ENCODE measurements at places on chromosomes 3 and 15.
A peak's percentile ranks its signal among the peaks of the same experiment; 100 is the strongest.

- peak; percentile 28 for ATAC-seq
These were observed 101.2 kb downstream of the NFKBIZ start for GRCh38 chr3:101950510-101950909.

DNA sequence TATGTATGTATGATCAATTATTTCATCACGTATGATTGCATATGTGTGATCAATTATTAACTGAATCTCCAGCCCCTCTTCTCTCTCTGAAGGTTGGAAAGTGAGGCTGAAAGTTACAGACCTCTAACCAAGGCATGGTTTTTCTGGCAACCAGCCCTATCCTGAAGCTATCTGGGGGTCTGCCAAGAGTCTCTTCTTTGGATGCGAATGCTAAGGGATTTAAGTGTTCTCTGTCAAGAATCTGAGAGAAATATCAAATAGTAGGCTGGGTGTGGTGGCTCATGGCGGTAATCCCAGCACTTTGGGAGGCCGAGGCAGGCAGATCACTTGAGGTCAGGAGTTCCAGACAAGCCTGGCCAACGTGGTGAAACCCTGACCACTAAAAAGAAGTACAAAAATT is 8.1 kb downstream of the NKTR start:
- ATAC-seq = peak; percentile 48

- ATAC-seq = no peak
These were observed 39.6 kb downstream of the TMOD3 start for GRCh38 chr15:51869060-51869421.

- no peak for ATAC-seq
These were observed 26.0 kb upstream of the VIPR1 start for GRCh38 chr3:42476225-42477125.

GRCh38 chr15:74826364-74826819 is at the start of gene CPLX3:
TSS of gene CPLX3 (plus strand) at chr15:74826627. CDS start at chr15:74826704, 77 bp downstream.
- peak; percentile 76 for ATAC-seq

DNA sequence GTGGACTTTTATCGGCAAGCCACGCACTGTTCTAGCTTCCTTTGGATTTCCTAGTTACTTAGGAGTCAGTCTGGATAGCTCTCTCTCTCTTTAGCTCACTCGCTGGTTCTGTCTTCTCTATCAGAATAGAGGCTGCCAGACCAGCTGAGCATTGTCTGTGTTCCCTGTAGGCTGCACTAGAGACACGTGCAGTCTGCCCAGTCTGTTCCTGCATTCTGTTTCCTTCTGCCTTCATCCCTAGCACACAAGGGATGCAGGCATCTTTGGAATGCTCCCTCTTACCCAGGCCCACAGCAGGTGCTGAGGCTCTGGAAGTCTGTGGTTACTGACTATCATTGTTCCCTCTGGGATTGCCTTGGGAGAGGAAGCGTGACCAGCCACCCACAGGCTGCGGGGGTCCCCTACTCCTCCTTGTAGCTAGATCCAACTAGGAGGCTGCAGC is 322.8 kb downstream of the ZNF621 start:
- ATAC-seq = peak; percentile 56

DNA sequence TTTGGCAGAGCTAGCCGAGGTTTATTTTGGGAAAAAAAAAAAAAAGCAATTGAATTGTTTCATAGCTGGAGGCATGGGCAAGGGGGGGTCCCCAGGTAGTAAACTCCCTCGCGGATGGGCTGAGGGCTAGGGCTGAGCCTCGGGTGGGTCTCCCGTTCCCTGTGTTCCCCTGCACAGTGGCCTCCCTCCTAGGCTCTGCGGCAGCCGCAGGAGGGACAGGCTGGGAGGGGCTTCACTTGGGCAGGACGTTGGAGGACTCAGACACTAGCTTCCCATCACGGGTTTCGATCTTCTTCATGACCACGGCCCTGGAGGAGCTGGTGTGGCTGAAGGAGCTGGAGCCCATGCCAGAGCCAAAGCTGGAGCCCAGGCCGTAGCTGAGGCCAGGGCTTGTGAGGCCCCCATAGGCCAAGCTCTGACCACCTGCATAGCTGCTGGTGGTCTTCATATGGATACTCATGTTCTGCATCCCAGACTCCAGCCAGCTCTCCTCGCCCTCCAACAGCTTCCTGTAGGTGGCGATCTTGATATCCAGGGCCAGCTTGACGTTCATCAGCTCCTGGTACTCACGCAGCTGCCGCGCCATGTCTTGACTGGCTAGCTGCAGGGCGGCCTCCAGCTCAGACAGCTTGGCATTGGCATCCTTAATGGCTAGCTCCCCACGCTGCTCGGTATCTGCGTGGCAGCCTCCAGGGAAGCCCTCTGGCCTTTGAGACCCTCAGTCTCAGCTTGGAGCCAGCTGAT is 64.0 kb upstream of the CDAN1 start:
- ATAC-seq = no peak

GRCh38 chr3:46442576-46443530 is 21.9 kb downstream of the LTF start:
- no peak for ATAC-seq

GRCh38 chr15:56205061-56205876 is 38.4 kb downstream of the RFX7 start:
- no peak for ATAC-seq

GRCh38 chr3:188827576-188827975 is 344.2 kb upstream of the TPRG1 start:
- ATAC-seq = no peak

DNA sequence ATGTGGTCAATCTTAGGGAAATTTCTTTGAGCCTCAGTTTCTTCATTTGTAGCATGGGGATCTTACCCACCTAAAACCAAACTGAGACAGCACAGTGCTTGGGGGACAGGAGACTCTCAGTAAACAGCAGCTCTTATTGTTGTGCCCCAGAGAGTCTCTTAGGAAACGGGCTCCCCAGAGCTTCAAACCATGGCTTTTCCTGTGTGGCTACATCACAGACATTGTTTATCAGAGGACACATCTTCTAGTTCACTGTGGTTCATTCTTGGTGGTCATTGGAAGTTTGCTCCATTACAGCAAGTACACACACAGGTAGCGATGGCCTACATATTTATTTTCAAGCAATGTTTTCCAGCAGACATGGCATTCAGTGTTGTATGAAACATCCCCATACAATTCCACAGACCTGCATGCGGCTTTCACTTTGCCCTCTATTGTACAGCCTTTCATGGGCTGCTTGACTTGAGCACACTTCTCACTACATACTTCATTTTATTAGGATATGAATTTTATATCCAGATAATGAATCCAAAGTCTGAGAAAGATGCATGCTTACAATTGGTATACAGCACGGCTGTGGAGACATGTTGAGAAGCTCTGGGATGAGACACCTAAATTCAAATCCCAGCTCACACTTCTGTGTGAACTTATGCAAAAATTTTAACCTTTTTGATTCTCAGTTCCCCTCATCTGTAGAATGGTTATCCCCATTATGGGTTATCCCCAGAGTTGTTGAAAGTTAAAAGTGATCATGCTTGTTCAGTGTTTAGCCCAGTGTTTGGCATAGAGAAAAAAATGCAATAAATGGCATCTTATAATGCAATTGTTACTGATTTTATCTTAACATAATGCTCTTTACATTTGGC is 84.8 kb upstream of the ICE2 start:
- no peak for ATAC-seq

- ATAC-seq = no peak
These were observed 97.1 kb upstream of the SPATA16 start for GRCh38 chr3:173238091-173238490.

- ATAC-seq = peak; percentile 19
These were observed 47.4 kb downstream of the SCN5A start for GRCh38 chr3:38601956-38602550.

GRCh38 chr15:40412095-40412759 is 6.6 kb downstream of the IVD start:
- ATAC-seq = no peak

- ATAC-seq = no peak
These were observed 31.7 kb upstream of the CYP11A1 start for GRCh38 chr15:74399100-74399499.

- no peak for ATAC-seq
These were observed 20.8 kb upstream of the CFAP161 start for GRCh38 chr15:81113204-81113657.

DNA sequence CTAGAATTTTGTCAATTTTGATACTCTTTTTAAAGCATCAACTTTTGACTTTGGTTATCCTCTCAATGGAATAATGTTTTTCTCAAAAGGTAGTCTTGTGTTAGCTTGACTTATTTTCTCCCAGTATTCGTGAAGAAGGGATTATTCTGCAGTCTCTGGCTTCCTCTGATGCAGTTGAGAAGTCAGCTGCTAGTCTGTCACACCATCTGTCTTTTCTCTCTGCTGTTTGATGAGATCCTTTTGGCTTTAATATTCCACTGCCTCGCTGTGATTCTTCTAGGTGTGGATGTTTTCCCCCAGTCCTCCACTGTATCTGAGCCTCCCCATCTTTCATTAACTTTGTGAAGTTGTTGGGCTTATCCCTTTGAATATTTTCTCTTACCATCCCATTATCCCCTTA is 141.0 kb downstream of the WDR72 start:
- no peak for ATAC-seq

DNA sequence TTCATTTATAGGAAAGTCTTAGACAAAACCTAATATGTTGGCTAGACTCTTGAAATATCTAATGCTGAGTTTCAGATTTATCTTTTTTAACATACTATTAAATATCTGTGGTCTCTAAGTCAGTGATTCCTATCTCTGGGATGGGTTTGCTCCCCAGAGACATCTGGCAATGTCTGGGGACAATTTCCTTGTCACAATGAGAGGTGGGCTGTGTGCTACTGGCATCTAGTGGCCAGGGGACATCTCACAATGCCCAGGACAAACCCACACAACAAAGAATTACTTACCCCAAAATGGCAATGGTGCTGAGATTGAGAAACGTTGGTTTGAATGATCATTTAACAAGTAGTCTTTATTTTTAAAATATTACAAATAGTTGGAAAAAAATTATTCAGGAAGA is 602.1 kb downstream of the MAGI1 start:
- no peak for ATAC-seq

GRCh38 chr3:72319194-72320094 is 528.8 kb downstream of the SHQ1 start:
- ATAC-seq = peak; percentile 50

GRCh38 chr15:71091601-71092000 is 23.7 kb upstream of the THSD4 start:
- no peak for ATAC-seq

DNA sequence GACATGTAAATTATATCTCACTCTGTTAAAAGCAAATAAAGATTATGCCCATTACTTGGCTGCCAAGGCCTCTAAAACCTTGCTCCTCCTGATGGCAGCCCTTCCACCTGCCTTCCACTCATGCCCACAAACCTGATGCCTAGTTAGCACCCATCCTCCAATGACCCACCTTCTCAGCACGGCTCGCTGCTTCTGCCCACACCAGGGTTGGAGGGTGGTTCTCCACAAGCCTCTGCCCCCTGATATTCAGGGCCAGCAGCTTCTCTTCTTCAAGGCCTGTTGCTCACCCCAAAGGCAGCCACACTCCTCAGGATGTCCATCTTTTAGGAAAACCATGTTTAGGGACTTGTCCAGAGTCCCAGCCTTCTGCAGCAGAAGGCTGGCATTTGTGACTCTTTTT is 263.4 kb upstream of the TLE3 start:
- no peak for ATAC-seq

GRCh38 chr3:147119989-147120388 is 286.4 kb downstream of the ZIC4 start:
- no peak for ATAC-seq

- no peak for ATAC-seq
These were observed 6.7 kb downstream of the BCL2A1 start for GRCh38 chr15:79964232-79964805.

DNA sequence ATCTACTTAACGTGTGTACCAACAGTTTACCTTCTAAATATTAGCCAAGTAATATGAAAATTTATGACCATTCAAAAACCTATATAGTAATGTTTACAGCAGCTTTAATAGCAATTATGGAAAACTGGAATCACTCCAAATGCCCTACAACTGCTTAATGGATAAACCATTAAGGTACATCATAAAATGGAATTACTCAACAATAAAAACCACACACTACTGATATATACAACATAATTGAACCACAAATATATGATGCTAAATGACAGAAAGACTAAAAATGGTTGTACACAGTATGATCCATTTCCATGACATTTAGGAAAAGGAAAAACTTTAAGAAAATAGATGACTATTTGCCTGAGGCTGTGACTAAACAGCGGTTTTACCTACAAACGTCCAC is 467.1 kb upstream of the EPHA6 start:
- ATAC-seq = no peak

DNA sequence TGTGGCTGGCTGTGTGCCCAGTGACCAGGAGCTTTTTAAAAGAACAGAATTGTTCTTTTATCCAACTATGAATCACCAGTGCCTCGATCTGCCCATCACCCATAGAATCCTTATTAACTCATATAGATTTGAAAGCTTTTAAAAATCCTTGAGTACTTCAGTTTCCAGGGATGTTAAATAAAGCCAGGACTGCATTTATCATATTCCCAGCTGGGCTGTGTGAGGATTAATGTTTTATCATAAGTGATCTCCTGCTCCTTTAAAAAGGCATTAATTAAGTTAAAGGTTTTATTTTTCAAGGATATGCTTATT is 234.0 kb downstream of the MYRIP start:
- no peak for ATAC-seq

DNA sequence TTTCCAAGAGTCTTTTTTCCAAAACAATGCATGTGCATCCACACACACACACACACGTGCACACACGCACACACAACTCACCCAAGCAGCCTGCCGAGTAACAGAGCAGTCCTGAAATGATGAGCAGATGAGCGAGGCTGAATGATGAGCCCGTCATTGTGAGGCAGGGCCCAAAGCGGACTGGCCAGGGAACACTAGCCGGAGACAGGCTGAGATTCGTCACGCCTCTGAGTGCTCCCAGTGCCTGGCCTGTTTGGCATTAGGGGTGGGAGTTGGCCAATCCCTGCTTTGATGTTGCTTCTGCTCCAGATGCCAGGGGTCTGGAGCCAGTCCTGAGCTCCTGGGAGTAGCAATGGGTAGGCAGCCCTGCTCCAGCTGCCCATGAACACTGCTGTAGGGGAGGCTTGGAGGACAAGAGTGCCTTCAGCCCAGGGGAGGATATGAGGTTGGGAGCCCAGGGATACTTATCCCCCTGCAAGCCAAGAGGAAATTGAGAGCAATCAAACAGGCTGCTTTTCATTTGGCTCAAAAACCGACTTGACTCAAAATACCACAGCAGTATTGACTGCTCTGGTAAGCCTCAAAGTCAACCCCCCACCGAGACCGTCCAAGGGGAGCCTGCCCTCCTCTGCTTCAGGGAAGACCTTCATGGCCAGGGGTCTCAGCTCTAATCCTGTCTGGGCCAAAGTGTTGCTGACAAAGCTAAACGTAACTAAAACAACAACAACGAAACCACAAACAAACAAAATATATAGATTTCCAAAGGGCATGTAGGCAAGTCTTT is 22.9 kb downstream of the COLQ start:
- ATAC-seq = peak; percentile 81
